ENCODE measurements at places on chromosomes 6 and 20.
A peak's percentile ranks its signal among the peaks of the same experiment; 100 is the strongest.

- ATAC-seq, result no peak
Measured at GRCh38 chr20:41242807-41243206, 74.7 kb downstream of the ZHX3 start.

- no peak for ATAC-seq
Measured at GRCh38 chr20:19375801-19376200, 163.4 kb downstream of the SLC24A3 start.

GRCh38 chr6:29567991-29568390 lies 8.5 kb upstream of the UBD start:
- no peak for ATAC-seq

DNA sequence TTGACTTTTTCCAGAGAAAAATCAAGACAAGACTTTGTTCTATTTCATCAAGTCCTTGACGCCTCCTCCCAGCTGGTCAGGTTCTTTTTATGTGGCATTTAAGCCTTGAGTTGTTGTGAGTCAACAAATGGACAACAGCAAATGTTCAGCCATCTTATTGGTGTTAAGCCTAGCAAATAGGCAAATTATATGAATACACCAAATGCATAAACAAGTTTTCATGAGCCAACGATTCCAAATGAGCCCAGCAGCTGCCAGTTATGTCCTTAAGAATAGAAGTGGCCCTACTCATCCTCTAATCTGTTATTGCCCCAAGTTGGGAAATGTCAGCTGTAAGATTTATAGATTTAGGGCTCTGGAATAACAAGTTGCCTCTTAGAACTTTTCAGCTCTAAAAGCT lies 312.0 kb downstream of the SOX4 start:
- no peak for ATAC-seq

GRCh38 chr20:56389807-56390206 lies 2.2 kb downstream of the AURKA start:
- ATAC-seq, result no peak

DNA sequence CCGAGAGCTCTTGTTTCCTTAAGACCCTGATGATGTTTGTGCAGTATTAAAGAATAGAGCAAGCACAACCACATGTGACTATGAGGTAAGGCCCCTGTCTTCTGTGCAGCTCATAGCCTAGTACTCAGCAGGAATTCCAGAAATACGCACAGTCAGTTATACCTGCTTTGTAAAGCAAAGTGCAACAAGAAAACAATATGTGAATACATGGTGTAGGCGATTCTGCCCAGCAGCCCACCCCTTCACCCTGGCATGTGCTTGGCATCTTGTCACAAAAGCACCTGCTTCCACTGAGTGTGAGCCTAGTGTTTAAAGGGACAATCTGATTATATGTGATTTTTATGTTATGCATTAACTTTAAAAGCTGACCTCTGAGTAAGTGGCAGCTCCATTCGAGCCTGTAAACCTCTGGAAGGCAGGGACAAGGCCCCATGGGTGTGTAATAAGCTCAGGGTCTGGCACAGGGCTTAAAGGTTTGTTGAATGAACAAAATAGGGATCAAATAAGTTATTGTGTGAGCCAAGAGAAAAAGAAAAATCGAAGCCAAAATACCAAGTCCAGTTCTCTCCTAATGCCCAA lies 148.7 kb downstream of the DOK5 start:
- ATAC-seq, result no peak

DNA sequence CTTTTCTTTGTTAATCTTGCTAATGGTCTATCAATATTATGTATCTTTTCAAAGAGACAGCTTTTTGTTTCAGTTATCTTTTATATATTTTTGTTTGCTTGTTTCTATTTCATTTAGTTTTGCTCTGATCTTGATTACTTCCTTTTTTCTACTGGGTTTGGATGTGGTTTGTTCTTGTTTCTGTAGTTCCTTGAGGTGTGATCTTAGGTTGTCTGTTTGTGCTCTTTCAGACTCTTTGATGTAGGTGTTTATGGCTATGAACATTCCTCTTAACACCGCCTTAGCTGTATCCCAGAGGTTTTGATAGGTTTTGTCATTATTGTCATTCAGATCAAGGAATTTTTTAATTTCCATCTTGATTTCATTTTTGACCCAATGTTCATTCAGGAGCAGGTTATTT lies 26.8 kb upstream of the TNFAIP3 start:
- no peak for ATAC-seq

DNA sequence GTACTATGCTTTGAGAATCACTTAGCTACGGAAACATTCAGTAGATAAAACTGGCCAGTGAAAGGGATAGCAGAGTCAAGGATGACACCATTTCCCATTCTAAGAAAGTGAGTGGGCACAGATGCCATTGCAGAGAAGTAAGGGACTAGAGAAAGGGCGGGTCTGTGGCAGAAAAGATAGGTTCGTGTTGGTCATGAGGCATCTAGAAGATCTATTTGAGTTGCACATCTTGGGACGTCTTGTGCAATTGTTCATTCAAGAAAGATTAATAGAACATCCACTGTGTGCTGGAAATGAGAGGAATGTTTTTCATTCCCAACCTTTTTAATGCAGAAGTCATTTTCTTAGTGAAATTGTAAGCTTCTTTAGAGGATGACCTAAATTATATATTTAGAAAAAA lies 161.7 kb downstream of the PLCB1 start:
- no peak for ATAC-seq

DNA sequence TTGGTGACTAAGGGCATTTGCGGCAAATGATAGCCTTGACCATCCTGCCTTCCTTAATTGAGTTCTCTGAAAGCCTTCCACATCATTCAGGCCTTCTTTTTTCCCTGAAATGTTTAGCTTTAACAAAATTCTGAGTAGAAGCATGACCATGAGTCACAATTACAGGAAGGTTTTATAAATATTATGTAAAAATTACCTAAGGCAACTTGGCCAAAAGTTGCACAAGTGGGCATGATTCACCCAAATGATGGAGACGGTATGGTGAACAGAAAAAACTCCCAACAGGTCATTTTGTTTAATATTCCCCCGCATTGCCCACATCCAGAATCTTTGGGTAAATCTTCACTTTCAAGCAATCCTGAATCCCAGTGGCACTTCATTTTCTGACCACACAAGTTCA lies 37.0 kb downstream of the MC3R start:
- ATAC-seq, result no peak

- no peak for ATAC-seq
Measured at GRCh38 chr6:165705941-165706340, 42.9 kb upstream of the PDE10A start.

DNA sequence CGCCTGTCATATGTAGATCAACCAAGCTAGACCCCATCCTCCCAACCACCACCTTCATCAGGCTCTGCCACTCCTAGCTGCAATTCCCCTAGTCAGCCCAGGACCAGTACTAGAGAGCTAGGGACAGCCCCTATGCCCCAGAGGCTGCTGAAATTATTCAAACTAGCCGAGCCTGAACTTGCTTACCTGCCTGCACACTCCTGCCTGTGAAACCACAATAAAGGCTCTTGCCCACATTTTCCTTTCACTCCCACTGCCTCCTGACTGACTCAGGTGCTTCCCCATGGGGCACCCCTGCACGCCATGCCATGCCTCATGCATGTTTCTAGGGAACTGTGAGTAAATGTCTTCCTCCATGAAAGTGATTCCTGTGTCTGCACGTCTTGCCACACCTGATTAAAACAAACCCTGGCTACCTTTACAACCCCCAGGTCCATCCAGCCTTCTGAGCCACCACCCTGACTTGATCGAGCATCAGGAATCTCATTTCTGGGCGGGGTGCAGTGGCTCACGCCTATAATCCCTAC lies 66.5 kb upstream of the IER3 start:
- no peak for ATAC-seq

- no peak for ATAC-seq
Measured at GRCh38 chr6:159807150-159807858, 7.2 kb downstream of the PNLDC1 start.

GRCh38 chr6:52843605-52844004 lies 3.0 kb upstream of the GSTA5 start:
- ATAC-seq, result no peak

- no peak for ATAC-seq
Measured at GRCh38 chr6:112205427-112206109, 48.8 kb downstream of the LAMA4 start.

- no peak for ATAC-seq
Measured at GRCh38 chr6:53671111-53671510, 5.6 kb upstream of the KLHL31 start.

- no peak for ATAC-seq
Measured at GRCh38 chr6:98650941-98651340, 183.4 kb upstream of the POU3F2 start.

DNA sequence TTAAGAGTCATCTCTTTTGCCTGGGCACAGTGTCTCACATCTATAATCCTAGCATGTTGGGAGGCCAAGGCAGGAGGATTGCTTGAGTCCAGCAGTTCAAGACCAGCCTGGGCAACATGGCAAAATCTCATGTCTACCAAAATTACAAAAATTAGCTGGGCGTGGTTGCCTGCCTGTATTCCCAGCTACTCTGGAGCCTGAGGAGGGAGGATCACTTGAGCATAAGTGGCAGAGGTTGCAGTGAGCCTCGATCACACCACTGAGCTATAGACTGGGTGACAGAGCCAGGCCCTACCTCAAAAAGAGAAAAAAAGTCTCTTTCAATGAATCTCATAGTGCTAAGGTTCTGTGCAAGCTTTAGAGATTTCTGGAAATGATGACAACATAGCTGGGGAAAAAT lies 1.5 kb downstream of the HLA-DRB1 start:
- ATAC-seq, result no peak

DNA sequence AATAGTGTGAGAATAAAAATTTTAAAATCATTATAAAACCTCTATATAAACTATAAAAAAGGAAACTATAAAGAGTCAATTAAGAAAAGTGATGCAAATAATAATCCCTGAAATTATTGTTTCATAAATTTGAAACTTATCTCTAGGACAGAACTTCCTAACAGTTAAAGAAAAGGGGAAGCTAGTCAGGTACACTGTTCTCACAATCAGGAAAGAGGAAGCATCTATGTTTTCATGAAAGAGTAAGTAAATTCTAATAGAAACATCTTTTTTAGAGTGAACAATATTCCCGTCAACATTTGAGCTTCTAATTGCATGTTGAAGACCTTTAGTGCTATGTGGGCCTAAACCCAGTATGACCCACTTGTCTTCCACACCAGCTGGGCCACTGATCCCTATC lies 1.2 kb upstream of the ADGRF1 start:
- no peak for ATAC-seq

DNA sequence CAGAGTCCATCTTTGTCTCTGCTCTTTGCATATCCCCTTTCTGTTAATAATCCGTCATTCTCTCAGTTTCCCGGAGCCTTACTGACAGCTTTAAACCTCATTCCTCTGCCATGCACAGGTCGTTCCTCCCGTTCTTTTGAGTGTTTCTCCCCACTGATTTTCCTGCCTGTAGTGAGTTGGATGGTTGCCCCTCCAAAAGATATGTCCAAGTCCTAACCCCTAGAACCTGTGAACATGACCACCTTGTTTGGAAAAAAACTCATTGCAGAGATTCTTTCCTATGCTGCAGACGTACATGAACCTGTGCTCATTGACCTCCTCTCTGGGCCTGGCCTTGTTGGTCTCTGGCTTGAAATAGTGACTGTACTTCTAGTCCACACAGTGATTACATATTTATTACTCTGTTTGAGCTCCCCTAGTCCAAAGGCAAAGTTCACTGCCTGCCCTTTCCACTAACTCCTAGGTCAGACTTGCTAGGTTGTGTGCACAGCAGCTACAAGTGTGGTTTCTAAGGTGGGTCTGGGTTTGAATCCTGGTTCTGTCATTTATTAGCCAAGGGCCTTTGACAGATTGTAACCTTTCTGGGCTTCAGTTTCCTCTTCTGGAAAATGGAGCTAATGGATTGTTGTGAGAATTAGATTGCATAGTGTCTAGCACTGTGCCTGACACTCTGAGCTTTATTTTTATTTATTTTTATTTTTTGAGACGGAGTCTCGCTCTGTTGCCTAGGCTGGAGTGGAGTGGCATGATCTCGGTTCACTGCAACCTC lies 29.3 kb downstream of the PPARD start:
- ATAC-seq, result no peak

DNA sequence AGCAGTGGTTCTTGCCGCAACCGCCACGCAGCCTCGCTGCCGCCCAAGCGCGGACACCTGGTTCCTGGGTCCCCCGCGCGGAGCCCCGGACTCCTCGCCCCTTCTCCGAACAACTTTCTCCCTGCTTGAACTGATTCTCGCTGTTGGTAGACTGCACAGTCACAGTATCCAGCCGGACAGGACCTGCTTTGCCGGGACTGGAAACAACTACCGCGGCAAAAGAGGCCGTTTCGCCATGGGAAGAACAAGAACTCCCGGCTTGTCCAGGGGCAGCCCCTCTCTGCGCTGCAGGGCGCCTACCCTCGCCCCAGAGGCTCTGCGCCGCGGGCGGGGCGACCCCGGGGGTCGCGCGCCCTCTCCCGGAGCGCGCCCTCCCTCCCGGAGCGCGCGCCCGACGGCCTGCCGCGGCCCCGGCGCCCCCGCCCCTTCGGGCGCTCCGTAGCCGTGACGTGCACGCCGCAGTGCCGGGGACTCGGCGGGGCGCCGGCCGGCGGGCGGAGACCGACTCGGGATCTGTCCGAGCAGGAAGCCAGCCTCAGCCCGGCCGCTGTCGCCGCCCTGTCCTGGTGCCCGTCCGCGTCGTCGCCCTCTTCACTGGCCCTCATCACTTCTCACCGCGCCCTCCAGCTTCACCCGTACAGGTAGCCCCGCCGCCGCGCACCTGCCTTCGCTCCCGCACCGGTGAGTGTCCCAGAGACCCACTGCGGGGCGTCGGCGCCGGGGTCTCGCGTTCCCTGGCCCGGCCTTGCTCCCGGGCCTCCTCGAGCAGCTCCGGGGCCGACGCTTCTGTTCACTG lies at the start of gene MYO6:
Gene MYO6, plus strand, starts transcription at position 497 of the 796 bp plus-strand sequence. CDS start 68,309 bp downstream, outside the sequence.
- peak; percentile 95 for ATAC-seq

DNA sequence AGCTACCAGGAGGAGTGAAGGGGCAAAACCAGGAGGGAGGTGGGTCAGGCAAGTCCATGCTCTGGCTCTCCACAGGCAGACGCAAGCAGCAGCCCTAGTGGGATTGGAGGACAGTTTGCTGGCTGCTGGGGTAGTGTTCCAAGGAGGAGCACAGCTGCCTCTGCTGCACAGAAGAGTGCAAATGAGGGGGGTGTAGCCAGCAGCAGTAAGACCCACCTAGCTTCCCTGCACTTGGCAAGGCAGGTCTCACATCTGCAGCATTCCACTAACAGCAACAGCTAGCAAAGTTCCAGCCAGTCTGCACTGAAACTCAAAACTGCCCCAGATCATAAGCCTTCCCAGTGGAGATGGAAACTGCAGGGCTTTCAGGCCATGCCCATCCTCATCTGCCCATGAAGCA lies 405.0 kb downstream of the UTRN start:
- ATAC-seq, result no peak

- no peak for ATAC-seq
Measured at GRCh38 chr20:1721687-1722512, 64.3 kb upstream of the SIRPG start.

- no peak for ATAC-seq
Measured at GRCh38 chr6:48199499-48199898, 88.5 kb upstream of the PTCHD4 start.

GRCh38 chr6:29466241-29466640 lies 9.3 kb downstream of the OR2H1 start:
- no peak for ATAC-seq

DNA sequence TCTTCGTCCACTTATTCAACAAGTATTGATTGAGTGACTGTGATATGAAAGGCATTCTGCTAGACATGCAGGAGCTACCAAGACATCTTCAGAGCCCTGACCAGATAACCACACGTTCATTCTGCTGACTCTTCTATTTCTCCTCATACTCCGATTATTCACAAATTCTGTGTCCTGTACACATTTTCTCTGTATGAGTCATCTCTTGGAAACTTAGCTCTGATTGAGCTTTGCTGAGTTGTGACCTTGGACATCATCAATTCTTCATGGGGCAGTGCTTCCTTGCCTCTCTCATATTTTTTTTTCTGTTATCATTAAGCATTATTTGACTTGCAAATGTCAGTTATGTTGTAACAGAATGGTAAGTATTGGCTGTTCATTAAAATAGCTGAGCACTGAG lies 351.6 kb upstream of the CNR1 start:
- ATAC-seq, result no peak

Data from gastroesophageal sphincter (tissue), 4 donors.